Activated naive CD4-positive, alpha-beta T cell (primary cell): ENCODE measurements at places on chromosomes 7 and 10.

DNA sequence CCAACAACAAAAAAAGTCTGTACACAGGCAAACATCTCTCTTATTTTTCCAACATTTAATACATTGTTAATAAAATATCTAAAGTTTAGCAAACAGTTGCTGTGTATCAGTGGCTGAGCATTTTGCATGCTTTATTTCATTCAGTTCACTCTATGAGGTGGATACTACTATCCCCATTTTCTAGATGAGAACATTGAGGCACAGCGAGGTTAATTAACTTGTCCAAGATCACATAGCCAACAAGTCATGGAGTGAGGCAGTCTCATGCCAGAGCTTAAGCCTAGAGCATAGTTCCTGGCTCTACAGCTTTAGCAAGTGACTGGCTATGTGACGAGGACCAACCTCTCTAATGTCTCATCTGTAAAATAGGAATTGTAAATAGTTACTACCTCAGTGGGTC, 4.4 kb downstream of the GATAD1 start:
- DNase-seq = no peak

GRCh38 chr10:122341141-122341810, 33.2 kb upstream of the PLEKHA1 start:
- no peak for DNase-seq

- no peak for DNase-seq
Observed at GRCh38 chr10:3867454-3868270, 82.7 kb upstream of the KLF6 start.

GRCh38 chr7:27159266-27160144, 3.0 kb upstream of the HOXA7 start:
- DNase-seq = no peak

GRCh38 chr7:36013246-36014014, 139.6 kb upstream of the EEPD1 start:
- no peak for DNase-seq

DNA sequence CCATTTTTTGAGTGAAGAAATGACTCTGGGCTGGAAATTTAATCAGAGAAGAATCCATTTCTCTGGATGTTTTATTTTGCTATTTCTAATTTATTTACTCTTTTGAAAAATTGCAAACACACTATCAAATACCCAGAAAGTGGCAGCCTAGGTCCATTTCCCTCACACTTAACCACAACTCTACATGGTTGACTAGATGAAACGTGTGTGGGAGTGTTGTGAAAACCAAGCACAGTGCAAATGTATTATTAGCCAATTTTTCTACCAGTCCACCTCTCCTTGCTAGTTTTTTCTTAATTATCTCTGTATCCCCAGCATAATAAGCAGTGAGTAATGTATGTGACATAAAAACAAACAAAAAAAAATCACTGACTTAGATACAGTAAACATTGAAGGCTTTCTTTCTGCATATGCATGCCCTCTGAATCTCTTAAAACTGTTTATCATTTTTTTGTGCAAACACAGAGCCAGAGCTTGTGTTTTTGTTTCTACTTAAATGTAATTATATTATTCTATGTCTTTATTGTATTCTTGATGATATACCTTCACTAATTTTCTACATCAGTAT, 30.9 kb downstream of the SCIN start:
- no peak for DNase-seq

DNA sequence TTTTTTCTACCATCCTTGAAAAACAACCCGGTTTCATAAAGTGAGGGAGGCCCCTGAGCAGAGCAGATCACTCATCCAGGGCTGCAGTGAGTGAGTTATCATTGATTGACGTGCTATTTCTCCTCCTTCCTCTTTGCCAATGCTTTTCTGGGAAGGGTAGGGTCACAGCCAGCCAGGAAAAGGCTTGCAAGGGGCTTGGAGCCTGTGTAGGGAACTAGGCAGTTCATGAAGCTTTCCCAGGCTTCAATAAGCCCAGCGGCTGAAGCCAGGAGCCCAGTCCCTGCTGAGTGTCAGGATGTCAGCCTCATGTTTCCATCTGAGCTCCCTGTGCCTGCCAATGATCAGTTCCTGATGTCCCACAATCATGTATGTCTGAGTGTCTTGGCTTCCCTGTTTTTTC, 584.7 kb downstream of the GALNT17 start:
- no peak for DNase-seq

GRCh38 chr7:155256761-155257481, 40.8 kb upstream of the INSIG1 start:
- no peak for DNase-seq

- DNase-seq = no peak
Observed at GRCh38 chr7:64951250-64951848, 39.5 kb downstream of the ZNF117 start.

DNA sequence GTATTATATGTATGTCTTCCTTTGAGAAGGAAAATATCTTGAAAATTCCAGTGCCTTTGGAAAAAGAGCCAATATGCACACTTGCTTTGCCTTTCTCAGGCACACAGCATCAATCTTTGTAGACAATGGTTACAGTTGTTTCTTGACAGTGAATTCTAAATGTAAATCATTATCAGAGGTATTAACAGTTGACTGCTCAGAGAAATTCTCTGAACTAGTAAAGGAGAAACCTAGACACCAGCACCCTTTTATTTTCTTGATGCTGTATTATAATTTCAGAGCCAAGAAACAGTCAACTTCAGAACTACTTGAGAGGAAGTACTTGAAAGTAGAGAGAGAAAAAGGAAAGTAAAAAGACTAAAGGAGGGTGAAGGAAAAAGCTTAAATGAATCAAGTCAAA, 185.8 kb upstream of the SMIM30 start:
- DNase-seq = no peak

DNA sequence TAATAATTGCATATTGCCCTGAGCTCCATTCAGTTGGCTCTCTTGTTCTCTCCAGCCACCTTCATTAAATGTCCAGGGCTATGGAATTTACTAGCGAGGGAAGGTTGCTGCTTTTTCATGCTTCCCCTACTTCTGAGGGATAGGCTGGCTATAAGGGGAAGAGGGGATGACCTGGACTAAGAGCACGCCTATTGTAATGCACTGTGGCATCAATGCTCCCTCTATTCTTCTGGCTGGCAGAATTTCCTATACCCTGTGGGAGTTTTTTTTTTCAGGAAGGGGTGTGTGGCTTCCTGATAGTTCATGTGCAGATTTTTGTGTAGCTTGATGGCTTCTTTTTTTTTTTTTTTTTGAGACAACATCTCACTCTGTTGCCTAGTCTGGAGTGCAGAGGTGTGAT, 155.8 kb downstream of the SND1 start:
- no peak for DNase-seq

DNA sequence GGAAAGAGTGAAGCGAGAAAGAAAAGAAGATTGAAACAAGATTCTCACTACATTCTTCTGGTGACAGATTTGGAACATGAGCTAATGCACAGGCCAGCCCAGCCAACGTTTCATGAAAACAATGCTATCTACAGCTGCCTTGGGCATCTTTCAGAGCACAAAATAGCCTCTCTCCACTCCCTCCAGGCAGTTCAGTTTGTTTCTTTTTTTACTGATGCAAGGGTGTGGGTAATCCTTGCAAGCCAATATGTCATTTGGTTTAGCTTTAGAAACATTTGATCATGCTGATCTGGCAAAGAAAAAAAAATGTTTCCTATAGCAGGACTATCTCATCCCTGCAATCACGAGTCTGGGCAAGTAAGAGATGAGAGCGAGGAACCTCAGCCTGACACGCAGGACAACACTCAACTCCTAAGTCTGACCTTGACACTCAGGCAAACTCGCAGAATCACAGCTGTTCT, 35.9 kb downstream of the SVIL start:
- DNase-seq = no peak

GRCh38 chr10:121262774-121263430, 335.3 kb downstream of the FGFR2 start:
- no peak for DNase-seq

- no peak for DNase-seq
Observed at GRCh38 chr7:155851892-155852291, 39.6 kb upstream of the SHH start.

DNA sequence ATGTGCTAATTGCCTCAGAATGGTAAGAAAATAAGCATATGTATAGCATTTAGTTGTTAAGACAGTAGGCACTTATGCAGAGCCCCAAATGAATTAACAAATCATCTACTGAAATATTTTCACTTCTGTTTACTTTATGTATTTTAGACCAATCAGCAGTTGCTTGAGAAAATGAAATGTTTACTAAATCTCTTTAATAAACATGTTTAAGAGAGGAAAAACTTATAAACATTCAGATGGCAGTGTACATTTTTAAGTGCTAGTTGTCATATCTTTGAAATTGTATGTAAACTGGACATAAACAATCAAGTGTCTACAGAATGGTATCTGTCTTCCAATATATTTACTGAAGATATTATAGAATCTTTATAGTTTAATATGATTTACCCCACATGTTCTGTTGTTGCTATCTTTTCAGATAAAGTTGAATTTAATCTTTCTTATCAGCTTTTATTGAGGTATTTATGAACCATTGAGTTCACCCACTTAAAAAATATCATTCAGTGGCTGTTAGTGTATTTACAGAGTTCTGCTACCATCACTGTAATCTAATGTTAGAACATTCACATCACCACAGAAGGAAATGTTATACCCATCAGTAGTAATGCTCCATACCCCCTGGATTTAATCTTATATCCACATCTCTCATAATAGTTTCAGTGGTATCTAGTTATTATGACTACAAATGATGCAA, 264.3 kb downstream of the ADK start:
- no peak for DNase-seq

DNA sequence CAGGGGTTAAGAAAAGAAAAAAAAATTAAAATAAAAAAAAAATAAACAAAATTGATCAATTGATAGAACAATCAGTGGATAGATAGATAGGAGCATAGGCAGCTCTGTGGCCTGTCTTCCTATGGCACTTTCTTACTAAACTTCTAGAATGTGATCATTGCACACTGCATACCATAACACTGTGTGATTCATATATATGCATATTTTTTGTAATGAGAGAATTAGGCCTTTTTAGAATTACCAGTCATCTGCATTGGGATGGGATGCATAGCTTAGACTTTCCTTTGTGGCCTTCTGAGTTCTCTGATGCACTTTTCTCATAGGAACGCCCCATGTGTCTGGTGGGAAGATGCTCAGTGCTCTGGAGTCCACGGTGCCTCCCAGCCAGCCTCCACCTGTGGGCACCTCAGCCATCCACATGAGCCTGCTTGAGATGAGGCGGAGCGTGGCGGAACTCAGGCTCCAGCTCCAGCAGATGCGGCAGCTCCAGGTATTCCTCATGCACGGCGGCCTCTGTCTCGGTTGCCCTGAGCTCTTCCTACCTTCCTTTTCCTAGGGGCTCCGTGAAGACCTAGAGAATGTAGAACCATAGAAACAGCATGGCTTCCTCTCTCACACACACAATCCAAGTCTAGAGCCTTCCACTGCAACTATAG, 222.5 kb downstream of the ARHGAP21 start:
- DNase-seq = no peak

- no peak for DNase-seq
Observed at GRCh38 chr10:103193820-103194529, 903 bp upstream of the NT5C2 start.

GRCh38 chr7:92794831-92795230, 41.5 kb downstream of the CDK6 start:
- DNase-seq = no peak
